ENCODE measurements at places on chromosomes 7 and 10. TPM values are rescaled to one million over a fixed set of nuclear protein-coding genes. Genes with fewer than 3 reads are reported as not detected.

- no peak for DNase-seq
Observed at GRCh38 chr7:2099048-2099957, 133.4 kb downstream of the MAD1L1 start.

DNA sequence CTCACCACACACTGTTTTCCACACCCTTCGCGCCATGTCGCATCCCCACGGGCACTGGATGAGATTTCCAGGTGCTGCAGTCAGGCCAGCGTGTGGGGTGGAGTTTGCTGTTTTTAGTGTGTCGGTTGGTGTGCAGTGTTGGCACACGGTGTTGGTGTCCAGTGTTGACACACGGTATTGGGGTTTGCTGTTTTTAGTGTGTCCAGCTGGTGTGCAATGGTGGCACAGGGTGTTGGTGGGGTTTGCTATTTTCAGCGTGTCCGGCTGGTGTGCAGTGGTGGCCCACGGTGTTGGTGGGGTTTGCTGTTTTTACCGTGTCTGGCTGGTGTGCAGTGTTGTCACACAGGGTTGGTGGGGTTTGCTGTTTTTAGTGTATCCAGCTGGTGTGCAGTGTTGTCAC, 20.1 kb upstream of the PRKAR1B start:
- DNase-seq = no peak

HOXA10 gene
- 10.3 TPM for total RNA-seq

GRCh38 chr7:66930341-66930740, 9.3 kb downstream of the TMEM248 start:
- DNase-seq = no peak

CDCA7L gene
- total RNA-seq = 36.5 TPM

DNA sequence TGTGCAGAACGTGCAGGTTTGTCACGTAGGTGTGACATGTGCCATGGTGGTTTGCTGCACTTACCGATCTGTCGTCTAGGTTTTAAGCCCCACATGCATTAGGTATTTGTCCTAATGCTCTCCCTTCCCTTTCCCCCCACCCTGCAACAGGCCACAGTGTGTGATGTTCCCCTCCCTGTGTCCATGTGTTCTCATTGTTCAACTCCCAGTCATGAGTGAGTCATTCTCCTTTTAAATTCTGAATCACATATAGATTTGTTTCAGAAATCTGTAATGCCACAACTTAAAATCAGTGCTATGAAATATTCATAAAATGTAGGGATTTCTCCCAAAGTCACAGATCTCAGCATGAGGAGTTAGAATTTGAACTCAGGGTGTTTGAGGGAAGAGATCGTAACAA, 552.5 kb upstream of the MBL2 start:
- DNase-seq = no peak

- DNase-seq = no peak
Observed at GRCh38 chr10:121831777-121832176, 96.1 kb downstream of the ATE1 start.

GRCh38 chr7:87216701-87217508, 2.6 kb downstream of the TMEM243 start:
- no peak for DNase-seq

DNA sequence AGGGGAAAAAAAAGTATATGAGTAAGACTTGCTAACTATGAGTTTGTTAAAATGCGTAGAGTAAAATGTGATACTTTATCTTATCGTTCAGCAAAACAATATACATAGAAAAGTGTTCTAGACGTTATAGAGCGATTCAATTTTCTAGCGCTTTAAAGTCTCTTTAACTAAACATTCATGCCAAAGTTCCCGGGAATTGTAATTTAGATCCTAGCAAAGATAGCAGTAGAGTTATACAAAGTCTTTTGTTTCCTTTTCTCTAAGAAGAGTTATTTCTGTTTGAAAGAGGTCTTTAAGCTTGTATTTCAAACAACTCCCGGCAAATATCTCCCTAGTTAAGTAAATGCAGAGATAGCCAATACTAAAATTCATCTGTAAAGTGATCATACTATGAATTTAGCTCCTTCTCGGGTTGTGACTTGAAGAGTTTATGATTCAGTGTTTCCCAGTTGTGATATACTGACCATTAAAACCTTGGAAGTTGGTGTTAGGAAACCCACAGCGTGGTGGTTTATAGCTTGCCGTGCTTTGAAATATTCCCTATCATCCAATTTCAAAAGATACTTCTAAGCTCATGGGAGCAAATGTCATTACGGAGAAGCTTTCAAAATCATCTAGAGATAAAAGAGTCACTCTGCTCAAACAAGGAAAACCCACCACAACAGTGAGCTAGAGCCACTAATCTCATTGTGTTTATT, 171.7 kb downstream of the CSTF2T start:
- no peak for DNase-seq

DNA sequence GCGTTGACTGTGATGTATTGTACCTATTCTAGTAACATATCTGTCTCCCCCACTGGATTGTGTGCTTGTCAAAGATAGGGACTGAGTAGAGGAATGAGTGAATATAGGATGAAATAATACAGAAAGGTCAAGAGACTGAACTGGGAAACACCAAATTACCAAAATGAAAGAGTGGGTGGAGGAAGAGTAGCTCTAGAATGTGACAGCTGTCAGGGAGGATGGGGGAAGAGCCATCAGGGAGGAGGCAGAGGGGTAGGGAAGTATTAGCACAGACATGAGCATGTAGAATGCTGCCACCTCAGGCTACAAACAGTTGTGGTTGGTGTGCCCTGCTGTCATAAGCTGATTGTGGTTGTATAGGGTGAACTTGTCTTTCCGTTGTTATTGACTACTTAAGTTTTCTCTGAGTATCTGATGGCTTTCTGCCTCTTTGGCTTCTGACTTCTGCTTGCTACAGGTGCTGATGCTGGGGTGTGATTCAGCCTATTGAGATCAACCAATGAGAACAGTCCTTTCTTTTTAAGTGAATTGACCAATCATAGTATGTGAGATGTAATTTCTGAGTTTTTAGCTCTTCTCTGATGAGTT, 5.6 kb downstream of the CCSER2 start:
- no peak for DNase-seq

IFRD1 gene
- 37.5 TPM for total RNA-seq

- peak; percentile 89 for DNase-seq
Observed at GRCh38 chr10:53403688-53404087, 631.1 kb upstream of the MBL2 start.

SPDYE2 gene
- not detected for total RNA-seq

DNA sequence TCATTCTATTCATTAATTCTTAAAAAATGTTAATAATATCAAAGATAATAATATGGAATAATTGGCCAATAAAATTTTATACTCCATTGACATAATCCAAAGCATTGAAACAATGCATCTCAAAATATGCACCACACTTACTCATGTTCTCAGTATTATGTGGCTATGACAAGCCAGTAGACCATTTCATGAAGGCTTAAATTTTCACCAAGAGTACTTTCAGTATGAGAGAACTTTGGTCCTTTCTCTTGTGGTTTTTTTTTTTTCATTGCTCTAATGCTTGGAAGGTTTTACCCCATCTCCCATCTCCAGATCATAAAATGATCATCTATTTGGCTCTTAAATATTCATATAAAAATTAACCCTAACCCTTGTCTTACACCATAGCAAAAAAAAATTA, 45.5 kb upstream of the TMEM140 start:
- no peak for DNase-seq

GRCh38 chr7:71996141-71996540, 416.0 kb downstream of the CALN1 start:
- no peak for DNase-seq

NRCAM gene
- total RNA-seq = 14.8 TPM

DNA sequence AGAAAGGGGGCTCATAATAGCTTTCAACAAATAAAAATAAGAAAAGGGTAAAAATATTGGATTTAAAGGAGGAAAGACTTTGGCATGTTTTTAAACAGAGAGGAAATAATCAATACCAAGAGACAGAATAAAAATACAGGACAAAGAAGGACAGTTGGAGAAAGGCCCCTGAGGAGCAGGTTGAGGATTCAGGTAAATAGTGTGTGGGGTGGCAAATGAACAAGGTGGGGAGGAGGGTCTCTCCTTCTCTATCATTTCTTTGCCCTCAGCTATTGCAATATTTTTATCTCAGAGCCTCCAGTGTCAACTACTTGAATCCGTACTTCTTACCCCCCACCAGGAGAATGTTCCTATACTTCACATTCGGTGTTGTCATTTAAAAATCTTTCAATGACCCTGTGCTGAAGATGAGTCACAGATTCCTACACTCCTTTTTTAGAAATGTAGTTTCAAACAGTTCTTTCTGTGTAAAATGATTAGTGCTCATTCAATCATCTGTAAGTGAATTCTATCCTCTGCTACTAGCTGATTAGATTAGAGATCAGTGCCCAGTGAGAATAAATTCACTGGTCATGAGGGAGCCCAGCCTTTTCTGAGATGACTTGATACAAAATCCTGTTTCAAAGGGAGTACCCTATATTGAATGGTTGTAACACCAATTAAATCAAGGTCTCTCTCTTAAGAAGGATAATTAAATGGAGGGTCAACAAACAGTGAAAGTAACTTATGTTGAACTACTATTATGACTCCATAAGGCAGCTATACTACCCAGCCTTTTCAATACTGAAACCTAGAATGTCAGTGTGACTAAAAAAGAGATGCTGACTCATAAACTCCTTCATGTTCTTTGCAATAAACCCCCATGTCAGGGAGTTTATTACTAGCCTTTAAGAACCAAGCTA, 50.4 kb upstream of the WNT16 start:
- DNase-seq = no peak

DNA sequence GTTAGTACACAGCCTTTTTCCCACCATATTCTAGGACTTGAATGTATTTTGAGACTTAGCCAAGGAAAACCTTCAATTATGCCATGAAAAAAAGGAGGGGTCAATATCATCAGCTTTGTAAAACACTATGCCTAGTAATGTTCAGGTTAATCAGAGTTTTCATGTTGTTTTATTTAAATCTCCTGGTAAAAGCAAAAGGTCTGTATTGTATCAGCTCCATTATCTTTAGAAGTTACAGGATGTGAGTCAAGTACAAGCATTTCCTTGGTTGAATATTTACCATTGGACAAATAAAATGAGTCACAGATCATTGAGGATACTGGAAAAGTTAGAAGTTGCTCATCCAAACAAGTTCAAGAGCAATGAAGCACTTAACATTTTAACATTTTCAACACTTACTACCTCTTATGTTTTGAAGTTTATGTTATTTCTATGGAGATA, 89.9 kb upstream of the CAPZA2 start:
- DNase-seq = peak; percentile 73

DNA sequence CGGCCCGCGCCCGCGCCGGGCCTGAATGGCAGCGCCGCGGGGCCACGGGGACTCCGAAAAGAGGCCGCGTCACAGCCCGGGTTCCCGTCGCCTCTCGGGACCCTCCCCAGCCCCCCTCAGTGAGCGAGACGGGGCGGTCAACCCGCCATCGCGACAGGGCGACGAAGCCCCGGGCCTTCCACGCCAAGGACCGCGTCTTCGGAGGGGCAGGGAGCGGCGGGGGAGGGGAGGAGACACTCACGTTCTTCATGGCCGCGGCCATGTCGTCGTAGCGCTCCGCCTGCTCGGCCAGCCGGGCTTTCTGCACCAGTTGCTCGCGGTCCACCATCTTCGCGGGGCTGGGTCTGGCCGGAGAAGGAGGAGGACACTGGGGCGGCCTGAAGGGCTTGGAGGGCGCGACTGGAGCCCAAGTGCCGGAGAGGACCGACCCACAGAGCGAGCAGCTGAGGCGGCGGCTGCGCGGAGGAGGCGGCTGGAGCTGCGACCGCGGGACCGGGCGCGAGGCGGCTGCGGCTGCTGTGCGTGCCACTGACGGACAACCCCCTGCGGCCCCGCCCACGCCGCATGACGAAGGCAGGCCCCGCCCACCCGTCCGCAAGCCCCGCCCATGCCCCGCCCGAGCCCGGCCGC, at the start of gene YWHAG:
TSS of gene YWHAG (minus strand) at position 511 of the 630 bp plus-strand sequence. CDS start at position 328, 183 bp downstream.
- no peak for DNase-seq

DNA sequence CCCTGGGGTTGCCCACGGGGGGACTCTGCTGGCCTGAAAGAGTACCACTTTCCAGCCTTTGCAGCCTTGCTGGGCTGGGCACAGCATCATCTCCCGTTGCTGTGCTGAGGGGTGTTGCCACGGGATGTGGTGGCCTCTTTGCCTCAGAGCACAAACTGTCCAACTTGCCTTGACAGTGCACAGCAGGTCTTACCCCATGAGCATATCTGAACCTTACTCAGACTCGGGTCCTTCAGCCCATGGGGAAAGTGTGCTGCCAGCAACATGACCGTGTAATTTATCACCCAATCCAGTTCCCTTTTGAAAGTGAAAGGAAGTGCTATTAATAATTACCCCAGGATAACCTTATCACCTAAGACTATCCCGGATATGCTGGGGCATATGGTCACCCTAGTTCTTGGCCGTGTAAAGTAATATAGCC, 46.8 kb downstream of the TBXAS1 start:
- DNase-seq = no peak

GRCh38 chr7:128378637-128379036, 17.1 kb upstream of the PRRT4 start:
- no peak for DNase-seq

DNA sequence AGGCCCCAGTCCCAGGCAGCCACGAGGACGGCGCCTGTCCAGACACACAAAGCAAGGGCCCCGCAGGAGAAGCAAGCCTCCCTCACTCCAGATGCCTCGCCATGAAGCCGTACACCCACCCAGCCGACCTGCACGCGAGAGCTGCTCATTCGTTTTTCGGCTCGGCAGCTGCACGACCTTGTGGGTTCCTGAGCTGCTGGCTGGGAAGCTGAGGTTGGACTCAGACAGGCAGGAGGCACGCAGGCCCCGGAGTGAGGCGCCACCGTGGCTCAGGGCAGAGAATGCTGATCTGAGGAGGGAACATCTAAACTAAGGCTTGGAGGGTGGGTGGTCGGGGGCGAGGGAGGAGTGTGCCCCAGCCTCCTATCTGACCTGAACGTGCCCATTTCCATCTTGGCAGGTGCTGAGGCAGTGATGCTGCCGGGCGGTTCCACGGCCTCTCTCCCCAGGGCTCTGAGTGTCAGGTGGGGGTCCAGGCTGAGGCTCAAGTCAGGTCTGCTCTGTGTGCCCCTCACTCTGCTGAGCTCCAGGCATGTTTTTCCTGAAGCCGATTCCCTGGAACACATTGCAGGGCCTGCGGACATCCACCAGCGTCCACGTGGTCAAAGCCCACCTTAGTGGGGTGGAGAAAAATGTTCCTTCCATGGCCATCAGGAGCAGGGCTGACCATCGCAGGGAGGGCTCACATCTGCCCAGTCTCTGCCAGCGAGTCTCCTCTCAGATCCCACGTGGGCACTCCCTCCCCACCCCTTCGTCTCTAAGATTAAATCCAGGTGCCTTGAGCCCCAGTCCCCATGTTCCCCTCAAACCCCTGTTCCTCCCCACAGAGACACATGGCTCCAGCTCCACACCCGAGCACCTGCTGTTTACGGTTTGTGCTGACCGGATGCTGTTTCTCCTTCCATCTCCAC, 28.1 kb upstream of the FAM20C start:
- no peak for DNase-seq

- no peak for DNase-seq
Observed at GRCh38 chr7:30988351-30989005, 24.7 kb downstream of the GHRHR start.
